ENCODE measurements at places on chromosomes 5 and 9.

DNA sequence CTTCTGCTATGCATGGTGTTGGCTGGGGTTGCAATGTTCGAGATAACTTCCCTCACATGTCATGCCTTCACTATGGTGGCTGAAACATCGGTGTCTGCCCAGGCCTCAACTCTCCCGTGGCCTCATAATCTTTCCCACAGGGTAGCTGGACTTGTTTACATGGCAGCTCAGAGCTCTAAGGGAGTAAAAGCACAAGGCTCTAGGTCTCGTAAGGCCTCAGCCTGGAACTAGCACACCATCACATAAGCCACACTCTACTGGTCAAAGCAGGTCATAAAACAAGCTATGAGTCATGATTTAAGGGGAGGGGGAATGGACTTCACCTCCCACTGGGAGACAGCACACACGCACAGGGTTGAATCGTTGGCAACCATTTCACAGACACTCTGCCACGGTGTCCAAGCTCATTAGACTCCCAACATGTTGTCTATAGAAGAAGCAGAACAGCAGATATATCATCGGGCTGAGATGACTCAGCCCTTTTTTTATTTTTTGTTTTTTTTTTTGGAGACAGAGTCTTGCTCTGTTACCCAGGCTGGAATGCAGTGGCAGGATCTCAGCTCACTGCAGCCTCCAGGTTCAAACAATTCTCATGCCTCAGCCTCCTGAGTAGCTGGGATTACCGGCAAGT lies 66.8 kb upstream of the IL17B start:
- no peak for DNase-seq

- DNase-seq, result no peak
Observed at GRCh38 chr5:10125116-10125515, 124.6 kb downstream of the ATPSCKMT start.

DNA sequence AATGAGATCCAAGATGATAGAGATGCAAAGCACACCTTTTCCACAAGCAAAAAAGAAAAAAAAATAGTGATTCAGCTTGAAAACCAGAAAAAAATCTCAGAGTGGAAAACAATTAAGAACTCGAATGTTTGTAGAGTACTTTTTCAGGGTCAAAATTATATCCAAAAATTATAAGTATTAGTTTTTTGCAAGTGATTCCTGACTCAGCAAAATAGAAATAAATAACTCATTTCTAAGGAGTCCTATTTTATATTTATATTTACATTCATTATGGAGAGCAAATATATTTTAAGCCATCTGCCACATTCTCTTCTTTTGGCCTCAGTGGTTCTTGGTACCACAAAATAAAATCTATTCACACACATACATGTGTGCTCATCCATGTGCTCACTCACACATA lies 1011.8 kb upstream of the ARRDC3 start:
- DNase-seq, result no peak

DNA sequence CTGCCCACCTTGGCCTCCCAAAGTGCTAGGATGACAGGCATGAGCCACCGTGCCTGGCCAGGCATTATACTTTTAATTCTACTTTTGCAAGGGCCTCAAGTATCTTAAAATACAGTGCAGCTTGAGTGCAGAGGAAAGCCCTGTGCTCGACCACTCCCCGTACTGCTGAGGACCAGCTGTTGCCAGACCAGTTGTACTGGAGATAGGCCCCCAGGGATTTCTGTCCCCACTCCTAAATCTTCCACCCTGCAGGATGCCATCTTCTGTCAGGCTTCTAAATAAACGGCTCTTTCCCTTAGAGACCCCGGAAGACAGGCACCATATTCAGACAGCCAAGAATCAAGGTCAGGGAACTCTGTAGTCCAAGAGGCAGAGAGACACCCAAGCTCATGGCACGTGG lies 16.6 kb upstream of the PSMD5 start:
- no peak for DNase-seq

DNA sequence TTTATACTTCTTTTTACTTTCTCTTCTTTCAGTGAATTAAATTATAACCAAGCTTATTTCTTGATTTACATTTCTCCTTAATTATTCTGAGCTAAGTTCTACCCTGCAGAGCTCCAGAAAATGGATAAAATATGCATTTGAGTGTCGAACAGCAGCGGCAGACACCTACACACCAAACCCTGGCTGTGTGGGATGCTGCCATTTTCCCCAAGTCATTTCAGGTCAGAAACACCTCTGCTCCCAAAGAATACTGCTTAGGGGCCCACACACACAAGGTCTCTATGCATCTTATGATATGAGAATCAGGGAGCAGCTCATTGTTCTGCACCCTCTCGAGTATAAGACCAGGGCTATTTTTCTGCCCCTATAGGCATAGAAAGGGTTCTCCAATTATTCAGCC lies 122.3 kb downstream of the CMYA5 start:
- no peak for DNase-seq

- DNase-seq, result no peak
Observed at GRCh38 chr9:89610391-89610925, 5.6 kb downstream of the GADD45G start.

- no peak for DNase-seq
Observed at GRCh38 chr9:95060234-95060633, 257.3 kb downstream of the FANCC start.

DNA sequence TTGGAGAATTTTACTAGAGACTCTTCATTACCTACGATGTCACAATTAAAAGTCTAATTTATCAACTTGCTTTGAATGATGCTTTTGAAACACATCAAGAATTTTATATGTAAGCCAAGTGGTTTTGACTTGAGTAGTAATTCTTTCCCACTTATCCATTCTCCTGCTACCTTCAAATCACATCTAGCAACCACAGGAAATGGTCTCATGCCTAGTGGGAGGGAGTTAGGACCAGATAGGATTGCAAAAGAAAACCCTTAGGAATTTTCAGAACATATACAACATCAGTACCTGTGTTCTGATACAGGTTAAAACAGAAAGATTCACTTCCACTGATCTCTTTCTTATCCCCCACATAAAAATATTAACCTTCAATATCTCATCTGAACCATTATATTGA lies 260.4 kb downstream of the CWC27 start:
- DNase-seq, result no peak

DNA sequence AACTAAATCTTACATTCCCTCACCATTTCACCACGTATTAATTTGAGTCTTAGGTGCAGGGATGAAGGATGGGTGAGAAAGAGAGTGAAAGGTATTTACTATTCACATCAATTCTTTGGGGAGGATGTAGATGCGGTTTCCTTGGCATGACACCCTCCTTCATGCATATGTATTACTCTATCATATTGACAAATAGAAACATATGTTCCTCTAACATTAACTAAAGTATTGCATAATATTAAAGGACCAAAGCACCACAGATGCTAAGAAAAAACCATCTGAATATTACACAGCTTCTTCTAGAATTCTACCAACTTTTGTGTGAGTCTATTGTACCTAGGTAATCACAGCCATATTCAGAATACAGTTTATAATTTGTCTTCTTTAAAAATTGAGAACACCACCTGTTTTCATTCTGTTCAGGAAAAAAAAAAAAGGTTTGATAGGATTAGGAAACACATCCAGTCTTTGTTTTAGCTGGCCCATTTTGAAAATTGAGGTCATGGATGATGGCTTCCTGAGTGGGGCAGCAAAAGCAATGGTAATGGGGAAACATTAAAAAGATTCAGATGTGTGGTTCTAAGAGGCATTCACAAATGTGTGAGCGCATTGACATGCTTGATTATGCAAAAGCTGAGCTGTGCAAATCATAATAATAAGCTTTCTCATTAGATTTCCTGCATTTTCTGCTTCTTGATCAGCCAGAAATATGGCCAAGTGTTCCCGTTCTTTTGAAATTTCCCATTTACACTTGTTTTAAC lies 1011.5 kb upstream of the NUDT12 start:
- DNase-seq, result no peak

GRCh38 chr9:87595610-87596009 lies 97.9 kb downstream of the DAPK1 start:
- no peak for DNase-seq

- DNase-seq, result no peak
Observed at GRCh38 chr5:33148076-33148513, 292.7 kb upstream of the TARS1 start.

GRCh38 chr9:1492156-1492555 lies 442.0 kb downstream of the DMRT2 start:
- no peak for DNase-seq

DNA sequence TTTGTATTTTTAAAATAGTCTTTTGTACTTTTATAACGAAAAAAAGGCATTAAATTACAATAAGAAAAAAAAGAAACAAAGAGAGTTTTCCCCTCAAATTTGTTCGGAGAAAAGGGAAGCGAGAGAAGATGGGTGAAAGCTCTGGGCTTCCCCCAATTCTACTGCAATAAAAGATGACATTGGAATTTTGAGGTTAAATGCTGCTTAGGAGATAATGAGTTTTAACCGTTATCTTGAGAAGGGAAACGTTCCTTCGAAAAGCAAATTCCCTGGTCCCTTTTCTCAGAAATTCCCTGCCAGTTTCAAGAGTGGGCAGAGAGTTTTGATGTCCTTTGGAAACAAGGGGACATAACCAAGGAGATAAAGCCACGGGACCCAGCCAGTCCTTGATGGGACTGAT lies 18.4 kb upstream of the ERGIC1 start:
- no peak for DNase-seq

GRCh38 chr5:136703706-136704105 lies 338.4 kb upstream of the TRPC7 start:
- DNase-seq, result no peak

- DNase-seq, result no peak
Observed at GRCh38 chr5:103223031-103223955, 35.3 kb upstream of the MACIR start.

DNA sequence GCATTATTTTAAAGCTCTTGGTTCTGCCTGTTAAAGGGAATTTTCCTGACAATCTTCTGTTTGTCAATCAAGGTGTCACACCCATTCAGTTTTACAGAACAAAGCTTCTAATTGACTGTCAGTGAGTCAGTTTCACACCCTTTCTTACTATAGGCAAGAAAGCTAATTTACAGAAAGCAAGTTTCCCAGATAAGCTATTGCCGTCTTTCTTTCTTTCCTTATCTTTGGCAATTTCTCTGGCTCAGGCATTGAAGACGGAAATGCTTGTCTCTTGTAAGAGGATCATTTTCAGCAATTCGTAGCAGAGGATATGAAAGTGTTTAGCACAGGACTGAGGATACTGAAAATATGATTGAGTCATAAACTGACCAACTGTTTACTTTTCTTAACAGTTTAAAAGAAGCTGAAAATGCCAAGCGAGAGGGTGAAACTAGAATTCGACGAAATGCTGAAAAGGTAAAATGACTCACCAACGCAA lies 27.0 kb downstream of the SPINK5 start:
- no peak for DNase-seq

DNA sequence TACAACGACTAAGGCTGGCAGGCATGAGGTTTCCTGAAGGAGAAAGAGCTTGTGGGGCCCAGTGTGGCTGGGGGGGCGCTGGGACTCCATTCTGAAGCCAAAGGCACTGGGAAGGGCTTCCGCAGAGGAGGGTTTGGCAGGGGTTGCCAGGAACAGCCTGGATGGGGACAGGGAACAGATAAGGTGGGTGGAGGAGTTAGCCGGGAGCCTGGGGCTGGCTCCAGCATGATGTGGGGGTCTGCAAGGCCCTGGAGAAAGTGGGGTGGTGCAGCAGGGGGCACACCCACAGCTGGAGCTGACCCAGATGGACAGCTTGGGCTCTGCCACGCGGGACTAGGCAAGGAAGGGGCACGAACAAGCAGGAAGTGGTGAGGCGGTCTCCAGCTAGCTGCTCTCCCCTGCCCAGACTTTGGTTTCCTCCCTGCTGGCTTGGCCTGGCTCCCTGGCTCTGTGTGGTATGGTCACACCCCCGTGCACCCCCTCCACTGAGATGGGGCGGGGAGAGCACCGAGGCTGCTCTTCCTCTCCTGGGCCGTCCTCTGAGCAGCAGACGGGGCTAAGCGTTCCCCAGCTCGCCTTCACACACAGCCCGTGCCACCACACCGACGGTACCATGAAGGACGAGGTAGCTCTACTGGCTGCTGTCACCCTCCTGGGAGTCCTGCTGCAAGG lies at the start of gene LTC4S:
TSS of gene LTC4S (plus strand) at position 519 of the 672 bp plus-strand sequence. CDS start at position 614, 95 bp downstream.
- peak; percentile 32 for DNase-seq

GRCh38 chr5:61327760-61328753 lies 4.0 kb upstream of the ZSWIM6 start:
- DNase-seq, result no peak

GRCh38 chr9:121267689-121268597 lies at the start of gene GSN:
Gene GSN (plus strand): TSS chr9:121268162. CDS start chr9:121301972, 33,810 bp downstream.
- DNase-seq, result peak; percentile 34

DNA sequence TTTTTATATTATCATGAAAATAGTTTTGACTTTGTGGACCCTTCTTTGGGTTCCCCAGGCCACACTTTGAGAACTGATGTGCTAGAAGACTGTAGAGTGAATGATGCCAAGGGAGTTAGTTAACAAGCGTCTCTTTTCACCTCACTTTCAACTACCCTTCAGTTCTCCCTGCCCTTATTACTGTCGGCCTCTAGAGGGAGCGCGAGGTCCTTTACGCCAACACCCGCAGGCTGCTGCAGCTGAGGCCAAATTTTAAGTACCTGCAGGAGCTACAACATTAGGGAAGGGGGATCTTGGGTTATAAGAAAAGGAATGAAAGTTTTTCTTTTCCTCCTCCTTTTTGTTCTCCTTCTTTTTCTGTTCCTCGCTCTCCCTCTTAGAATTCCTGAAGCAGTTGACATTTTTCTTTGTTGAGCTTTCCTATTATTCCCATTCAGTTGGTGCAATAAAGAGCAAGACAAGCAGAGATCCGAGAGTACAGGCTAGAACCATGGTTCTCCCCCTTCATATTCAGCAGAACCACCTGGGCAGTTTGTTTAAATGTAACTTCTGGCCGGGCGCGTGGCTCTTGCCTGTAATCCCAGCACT lies 84.0 kb downstream of the ZFAND5 start:
- no peak for DNase-seq

GRCh38 chr5:77983482-77984199 lies 207.5 kb upstream of the TBCA start:
- no peak for DNase-seq

DNA sequence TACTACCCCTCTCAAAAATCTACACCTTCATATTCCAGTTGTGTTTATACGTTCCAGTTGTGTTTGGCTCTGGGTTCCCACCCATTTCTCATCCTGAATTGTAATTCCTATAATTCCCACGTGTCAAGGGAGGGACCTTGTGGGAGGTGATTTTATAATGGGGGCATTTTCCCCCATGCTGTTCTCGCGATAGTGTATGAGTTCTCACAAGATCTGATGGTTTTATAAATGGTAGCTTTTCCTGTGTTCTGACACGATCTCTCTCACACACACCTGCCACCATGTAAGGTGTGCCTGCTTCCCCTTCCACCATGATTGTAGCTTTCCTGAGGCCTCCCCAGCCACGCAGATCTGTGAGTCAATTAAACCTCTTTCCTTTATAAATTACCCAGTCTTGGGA lies 108.5 kb upstream of the ADAMTS16 start:
- no peak for DNase-seq

DNA sequence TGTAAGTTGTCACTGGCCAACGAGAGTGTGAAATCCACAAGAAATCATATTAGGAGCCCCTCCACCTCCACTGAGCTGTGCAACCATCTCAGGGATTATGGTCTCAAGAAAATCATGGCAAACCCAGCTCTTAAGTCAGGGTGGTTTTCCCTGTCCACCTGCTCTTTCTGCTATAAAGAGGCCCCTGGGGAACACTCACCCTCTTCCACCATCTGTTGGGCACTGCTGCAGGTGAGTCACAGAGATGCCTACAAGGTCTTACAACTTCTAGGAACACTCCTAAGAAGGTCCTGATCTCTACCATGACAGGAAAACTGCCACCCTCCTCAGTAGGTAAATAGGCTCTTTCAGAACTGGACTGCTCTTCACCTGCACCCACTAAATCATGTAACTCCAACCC lies 61.8 kb downstream of the DRD1 start:
- DNase-seq, result no peak
